Mucosa of descending colon (tissue), 3 donors: ENCODE measurements at places on chromosomes 2 and 18. TPM values are rescaled to one million over a fixed set of nuclear protein-coding genes. Genes with fewer than 3 reads are reported as not detected.

DNA sequence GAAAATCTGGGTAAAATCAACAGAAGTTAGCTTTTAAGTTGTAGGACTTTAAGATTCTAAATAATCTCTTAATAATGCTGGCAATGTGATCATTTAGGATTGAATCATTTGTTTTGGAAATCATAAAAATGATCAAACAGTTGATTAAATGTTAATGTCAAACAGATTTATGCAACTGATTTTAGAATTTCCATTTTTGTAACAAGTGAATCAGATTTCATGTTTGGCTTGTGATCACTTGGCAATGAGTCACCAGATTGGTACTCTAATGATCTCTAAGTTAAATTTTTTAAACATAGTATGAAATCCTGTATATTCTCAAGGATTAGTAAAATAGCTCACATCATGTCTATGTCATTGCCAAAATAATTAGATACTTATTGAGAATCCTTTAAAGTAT is 50.1 kb upstream of the UNC80 start:
- no peak for DNase-seq

- no peak for DNase-seq
Measured at GRCh38 chr2:212646698-212647366, 108.2 kb upstream of the ERBB4 start.

DNA sequence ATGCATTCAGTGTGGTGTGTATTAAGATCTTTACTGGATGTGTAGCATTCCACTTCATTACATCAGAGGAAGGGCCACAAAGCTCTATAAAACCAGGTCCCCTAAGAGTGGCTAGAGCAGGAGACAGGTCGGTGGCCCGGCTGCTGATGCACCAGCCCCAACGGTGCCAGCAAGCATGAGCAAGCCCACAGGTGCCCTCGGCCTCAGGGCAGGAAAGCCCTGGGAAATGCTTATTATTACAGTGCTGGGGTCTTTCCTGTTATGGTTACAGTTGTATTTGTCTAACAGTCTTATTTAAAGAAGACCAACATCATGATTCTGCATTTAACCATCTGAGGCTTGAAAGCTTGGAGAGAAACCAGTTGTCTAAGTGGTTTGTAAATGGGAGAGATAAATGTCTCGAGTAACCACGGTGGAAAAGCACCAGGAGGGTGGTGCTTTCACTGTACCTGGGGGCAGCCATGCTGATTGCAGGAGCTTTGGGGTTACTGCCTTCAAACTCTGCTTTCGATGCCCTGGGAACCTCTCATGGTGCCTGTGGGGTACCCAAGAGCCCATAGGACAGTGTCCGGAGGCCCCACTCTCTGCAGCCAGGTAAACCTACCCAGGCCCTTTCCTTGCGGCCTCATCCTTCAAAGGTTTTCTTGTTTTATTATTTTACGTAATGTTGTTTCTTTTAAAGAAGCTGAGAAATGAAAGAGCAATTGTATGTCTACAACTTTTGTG is 133.1 kb downstream of the SH3RF3 start:
- no peak for DNase-seq

DNA sequence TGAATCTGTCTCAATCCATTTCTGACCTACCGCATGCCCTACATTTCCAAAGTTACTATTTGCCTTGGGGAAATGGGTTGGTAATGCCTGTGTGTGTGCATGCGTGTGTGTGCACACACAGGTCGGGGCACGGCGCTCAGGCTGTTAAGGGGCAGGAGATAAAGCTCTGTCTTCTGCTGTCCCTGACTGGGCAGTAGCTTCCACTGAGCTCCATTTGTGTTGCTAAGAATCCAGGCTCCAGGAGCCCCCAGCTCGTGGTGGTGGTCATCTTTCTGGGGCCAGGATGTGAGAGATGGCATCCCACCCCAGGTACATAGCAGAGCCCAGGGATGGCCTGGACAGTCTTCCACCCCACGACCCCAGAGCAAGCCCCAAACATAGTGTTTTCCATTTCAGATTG is 66.7 kb upstream of the HS6ST1 start:
- no peak for DNase-seq

GRCh38 chr2:104432991-104433390 is 420.9 kb upstream of the POU3F3 start:
- no peak for DNase-seq

GRCh38 chr2:239250216-239251081 is 150.4 kb downstream of the HDAC4 start:
- no peak for DNase-seq

GRCh38 chr18:38362286-38362792 is 796.7 kb upstream of the CELF4 start:
- no peak for DNase-seq

DNA sequence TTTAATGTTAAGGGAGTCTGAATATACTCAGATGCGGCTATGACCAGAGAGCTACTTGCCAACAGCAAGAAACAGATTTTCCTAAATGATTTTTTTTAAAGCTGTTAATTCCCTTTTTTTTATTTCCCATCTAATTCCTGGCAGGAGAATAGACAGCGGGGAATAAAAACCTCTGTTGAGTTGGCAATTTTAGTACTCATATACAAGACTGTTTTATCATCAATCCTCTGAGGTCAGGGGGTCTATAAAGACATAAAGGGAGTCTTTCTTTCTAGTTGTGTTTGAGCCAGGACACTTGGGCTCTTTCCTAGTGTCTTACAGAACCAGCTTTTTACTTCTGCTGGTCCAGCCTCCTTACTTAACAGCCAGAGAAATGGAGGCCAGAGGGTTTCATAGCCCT is 29.4 kb downstream of the MAIP1 start:
- no peak for DNase-seq

GRCh38 chr2:179354739-179355537 is 90.3 kb upstream of the SESTD1 start:
- DNase-seq: no peak

DNA sequence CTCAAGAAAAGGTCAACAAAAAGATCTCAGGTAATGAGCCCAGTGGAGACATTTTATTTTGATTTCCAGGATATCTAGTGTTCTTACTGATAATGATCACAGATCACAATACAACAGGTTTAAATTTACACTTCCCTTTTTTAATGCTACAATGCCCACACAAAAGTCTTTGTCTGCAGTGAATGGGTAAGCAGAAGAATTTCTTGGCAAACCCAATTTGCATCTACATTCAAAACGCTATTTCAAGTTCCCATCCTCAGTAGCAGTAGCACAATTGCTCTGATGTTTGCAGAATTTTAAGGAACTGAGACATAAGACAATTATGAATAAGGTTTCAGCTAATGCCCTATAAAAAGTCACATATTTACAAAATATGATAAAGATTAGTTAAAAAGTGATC is 929.4 kb upstream of the PIK3C3 start:
- DNase-seq: no peak

DNA sequence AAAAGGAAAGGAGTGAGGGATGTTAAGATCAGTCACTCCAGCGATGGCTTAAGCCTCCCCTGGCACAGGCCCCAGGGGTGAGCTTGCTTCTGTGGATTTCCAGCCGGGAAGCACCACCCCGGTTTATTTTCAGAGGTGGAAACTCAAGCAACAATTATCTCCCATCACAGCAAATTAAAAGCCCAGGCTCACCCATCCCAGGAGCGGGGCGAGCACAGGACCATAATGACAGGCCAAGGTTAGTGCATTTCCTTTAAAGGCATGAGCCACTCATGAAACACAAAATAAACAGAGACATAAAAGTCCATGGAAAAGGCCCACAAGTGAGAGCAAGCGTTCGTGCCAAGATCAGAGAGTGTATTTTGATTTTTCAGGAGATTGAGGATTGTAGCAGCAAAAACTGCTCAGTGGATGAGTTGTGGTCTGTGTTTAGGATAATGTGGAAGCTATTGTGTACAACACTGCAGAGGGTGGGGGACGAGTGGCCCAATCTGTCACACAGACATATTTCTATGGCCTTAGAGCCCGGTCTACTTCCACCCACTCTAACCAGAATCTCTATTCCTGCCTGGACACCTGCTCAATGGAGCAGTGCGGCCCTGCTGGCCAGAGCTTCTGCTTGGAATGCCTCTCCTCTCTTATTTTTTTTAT is 111.4 kb upstream of the CDC42EP3 start:
- DNase-seq: peak; percentile 44

DNA sequence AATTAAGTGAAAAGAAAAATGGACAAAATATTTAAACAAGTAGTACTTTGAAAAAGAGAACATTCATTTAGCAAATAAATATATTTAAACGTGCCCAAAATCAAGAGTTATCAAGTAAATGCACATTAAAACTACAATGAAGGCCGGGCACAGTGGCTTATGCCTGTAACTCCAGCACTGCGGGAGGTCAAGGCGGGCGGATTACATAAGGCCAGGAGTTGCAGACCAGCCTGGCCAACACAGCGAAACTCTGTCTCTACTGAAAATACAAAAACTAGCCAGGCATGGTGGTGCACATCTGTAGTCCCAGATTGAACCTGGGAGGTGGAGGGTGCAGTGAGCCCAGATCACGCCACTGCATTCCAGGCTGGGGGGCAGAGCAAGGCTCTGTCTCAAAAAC is 9.8 kb downstream of the STAM2 start:
- DNase-seq: no peak

- DNase-seq: no peak
Measured at GRCh38 chr2:10377052-10377746, 70.9 kb downstream of the ODC1 start.

- no peak for DNase-seq
Measured at GRCh38 chr2:44807201-44808025, 134.1 kb upstream of the SIX3 start.

DNA sequence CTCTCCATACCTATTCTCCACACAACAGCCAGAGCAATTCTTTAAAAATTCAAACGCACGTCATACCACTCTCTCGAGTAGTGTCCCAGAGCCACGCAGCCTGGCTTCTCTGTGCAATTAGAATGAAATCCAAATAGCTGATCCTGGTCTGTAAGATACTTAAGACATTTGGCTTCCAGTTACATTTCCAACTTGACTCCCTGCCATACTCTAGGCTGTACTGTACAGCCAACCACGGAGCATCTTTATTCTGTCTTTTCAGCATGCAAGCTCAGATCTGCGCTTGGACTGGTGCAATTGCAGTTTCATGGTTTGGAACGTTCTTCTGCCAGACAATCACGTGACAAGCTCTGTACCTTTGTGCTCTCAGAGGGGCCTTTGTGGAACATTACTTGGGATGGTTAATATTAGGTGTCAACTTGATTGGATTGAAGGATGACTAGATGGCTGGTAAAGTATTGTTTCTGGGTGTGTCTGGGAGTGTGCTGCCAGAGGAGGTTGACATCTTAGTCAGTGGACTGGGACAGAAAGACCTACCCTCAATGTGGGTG is 325.6 kb downstream of the SOX11 start:
- no peak for DNase-seq

LCT gene
- total RNA-seq: 0.09 TPM

CERKL gene
- total RNA-seq: 0.12 TPM

SCYGR2 gene
- not detected for total RNA-seq

ITGA6 gene
- 116 TPM for total RNA-seq

ATP5F1A gene
- total RNA-seq: 622 TPM

CIB4 gene
- not detected for total RNA-seq

SH2D6 gene
- 6.7 TPM for total RNA-seq

NT5DC4 gene
- not detected for total RNA-seq

RGPD5 gene
- 50.9 TPM for total RNA-seq

GPR39 gene
- total RNA-seq: 20.6 TPM

HRH4 gene
- total RNA-seq: not detected

FRZB gene
- total RNA-seq: 5.9 TPM

PGAP1 gene
- 14.0 TPM for total RNA-seq
